Stimulated activated CD4-positive, alpha-beta T cell treated with anti-CD3 and anti-CD28 coated beads, Interleukin-1b, Interleukin-23, amount 100 ng/mL, for 48 hours (primary cell): ENCODE measurements at places on chromosomes 3 and 15.

DNA sequence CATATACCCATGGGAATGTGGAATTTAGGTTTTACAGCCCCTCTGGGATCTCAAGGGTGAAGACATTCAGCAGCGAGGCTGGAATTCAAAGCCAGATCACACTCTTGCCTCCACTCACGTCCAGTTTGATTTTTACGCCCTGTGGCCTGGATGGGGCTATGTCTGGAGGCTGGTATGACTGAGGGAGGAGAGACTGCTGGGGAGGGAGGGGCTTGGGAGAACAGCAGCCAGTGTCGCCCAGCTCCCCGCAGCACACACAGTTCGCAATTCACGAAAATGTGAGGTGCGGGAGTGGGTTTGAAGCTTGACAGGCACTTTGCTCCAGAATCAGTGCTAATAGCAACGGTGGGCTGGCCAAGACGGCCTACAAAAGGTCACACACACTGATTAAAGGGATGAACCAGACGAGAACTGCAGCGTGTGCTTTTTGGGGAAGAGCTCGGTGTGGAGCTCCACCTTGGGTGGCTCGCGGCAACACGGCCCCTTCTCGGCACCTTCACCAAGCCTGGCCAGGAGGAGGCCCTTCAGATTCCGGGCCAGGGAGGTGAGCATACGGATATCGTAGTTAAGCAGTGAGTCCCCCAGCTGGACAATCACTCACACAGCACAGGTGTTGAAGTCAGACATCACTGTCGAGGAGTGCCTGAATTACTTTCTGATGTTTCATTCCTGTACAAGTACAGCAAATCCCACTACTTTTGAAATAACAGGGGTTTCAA is 16.4 kb downstream of the EHD4 start:
- DNase-seq: no peak

DNA sequence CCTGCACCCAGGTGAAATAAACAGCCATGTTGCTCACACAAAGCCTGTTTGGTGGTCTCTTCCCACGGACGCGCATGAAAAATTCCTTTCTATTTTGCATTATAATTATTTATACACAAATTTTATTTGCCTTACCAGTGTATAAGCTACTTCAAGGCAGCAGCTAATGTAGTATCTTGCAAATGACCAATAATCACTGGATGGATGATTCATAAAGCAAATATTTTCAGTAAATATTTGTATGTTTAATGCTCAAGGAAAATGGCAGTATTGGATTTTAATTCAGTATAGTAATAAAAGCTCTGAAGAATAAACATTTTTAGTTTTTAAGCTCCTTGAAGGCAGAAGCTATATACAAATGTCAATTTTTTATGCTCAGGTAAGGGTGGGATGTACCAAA is 158.7 kb upstream of the NANOGP8 start:
- no peak for DNase-seq

DNA sequence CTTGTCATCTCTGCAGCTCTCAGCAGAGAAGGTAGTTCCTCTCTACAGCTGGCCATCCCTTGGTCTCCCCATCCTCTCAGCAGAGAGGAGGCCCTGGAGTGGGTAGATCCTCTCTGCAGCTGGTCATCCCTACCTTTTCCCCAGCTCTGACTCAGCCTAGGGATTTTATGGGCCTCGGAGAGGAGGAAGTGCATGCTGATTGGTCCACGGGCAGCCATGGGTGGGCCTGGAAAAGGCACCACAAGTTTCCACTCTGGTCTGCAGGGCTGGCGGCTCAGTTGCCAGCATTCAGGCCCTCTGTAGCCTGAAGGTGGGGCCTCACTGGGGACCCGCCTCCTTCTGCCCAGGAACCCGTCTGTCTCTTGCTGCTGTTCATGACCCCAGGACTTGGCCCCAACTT is 36.9 kb downstream of the NR1D2 start:
- no peak for DNase-seq

DNA sequence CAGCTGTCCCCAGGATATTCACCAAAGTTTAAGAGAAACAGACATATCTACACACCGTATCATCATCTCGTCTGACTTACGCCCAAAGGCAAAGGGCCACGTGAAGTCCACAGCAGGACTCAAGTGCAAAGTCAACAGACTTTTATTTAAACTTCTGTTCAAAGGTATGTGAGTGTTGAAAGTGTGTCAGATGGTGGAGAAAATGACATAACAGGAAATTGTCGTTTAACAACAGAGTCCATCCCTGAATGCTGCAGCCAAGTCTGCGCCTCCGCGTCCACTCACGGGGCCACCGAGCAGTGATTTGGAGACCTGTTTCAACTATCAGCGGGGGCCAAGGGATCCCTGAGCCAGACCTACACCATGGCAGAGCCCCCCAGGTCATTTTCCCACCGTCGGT is 165.6 kb downstream of the XXYLT1 start:
- no peak for DNase-seq

- no peak for DNase-seq
These were observed 46.1 kb downstream of the KBTBD12 start for GRCh38 chr3:127961124-127961523.

DNA sequence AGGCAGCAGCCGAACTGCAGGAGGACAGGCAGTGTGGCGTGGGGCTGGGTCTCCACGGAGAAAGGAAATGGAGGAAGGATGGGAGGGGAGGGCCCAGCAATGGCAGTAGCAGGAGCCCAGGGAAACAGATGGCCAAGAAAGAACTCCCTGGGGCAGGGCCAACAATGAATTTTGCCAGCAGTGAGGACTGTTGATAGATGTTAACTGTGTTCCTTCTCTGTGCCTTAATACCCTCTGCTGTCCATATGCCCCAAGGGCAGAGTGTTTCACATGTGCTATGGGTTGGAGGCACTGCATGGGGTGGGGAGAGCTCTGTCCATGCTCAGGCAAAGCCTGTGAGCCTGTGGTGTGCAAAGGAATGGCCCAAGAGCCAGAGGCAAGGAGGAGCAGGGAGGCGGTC is 70.8 kb upstream of the POMGNT2 start:
- DNase-seq: no peak

DNA sequence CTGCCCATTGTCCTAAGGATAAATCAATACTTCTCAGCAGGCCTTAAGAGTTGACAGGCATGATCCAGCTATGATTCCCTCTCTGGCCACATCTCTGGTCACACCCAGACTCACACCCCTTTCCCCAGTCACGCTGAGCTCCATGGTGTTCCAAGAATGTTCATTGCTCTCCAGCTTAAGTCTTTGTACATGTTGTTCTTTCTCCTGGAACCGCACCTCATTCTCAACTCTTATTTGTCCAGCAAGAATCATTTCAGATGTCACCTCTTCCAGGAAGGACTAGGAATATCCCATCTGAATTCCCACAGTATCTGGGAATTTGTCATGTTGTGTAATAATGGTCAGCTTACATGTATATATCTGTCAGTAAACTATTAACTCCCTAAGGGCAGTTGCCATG is 118.3 kb upstream of the GALNT15 start:
- DNase-seq: no peak
